ENCODE measurements at places on chromosomes 3 and 15.
A peak's percentile ranks its signal among the peaks of the same experiment; 100 is the strongest.

DNA sequence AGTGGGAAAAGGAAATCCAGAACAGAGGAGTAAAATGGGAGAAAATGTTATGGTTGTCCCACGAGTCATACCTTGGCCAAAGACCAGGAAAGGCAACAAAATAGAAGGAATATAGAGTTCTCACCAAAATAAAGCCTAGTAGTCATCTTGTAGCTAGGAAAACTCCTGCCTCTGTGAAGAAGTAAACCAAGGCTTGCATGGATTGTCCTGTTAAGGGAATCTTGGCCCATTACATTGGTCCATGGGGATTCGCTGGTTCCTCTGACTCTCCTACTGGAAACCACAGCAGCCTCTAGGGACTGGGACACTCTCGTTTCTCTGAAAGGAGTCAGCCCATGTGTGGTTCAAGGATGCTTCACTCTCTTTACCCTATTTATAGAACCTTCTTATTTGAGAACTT is 62.9 kb upstream of the FNDC3B start:
- no peak for ATAC-seq

- ATAC-seq, result peak; percentile 25
Measured at GRCh38 chr15:58228718-58229117, 90.5 kb downstream of the AQP9 start.

DNA sequence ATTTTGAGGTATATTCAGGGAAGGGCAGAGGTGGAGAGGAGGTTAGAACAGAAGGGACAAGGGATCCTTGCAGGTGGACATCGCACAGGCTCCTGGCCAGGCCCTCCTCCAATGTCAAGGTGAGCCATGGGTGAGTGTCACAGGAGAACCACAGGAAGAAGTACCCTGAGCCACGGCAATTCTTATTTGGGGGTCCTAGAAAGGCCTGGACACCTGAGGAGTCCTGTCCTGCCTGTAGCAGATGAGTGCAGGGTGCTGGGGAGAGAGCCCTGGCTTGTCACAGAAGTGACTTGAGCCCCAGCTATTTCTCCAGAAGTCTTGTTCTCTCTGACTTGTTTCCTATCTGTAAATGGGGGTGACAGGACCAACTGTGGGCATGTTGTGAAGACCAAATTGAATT is 4.3 kb downstream of the SLC6A20 start:
- ATAC-seq, result no peak

- ATAC-seq, result peak; percentile 95
Measured at GRCh38 chr15:70892002-70892911, at the start of the genes LRRC49 and THAP10. Gene LRRC49 (plus strand): TSS chr15:70892826. CDS start chr15:70892895, 69 bp downstream. Gene THAP10 (minus strand): TSS chr15:70892433. CDS start chr15:70892272, 161 bp downstream.

DNA sequence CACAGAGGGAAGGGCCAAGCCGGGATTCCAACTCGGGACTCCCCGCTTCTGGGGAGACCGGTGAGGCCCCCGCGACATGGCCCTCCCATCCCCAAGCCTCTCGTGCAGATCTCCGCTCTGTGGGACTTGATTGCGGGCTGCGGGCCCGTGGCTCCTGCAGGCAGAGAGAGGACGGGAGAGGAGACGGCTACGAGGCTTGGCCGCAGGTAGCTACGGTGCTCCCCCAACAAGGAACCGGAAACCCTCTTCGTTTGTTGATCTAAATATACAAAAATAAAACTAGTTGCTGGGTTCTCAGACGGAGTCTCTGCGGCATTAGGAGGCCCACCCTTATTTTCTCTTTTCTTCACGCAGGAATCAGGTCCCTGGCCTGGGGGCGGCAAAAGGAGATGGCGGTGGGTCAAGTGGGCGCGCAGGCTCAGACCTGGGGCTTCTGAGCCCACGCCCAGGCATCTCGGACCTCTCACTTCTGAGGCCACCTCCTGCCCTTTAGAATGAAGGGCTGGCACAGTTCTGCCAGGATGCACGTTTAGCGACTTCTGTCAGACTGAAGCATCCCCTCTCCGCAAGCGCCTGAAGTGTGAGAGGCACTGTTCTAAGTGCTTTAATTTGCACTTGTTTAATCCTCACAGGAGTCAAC is 10.9 kb downstream of the GNB5 start:
- peak; percentile 12 for ATAC-seq

DNA sequence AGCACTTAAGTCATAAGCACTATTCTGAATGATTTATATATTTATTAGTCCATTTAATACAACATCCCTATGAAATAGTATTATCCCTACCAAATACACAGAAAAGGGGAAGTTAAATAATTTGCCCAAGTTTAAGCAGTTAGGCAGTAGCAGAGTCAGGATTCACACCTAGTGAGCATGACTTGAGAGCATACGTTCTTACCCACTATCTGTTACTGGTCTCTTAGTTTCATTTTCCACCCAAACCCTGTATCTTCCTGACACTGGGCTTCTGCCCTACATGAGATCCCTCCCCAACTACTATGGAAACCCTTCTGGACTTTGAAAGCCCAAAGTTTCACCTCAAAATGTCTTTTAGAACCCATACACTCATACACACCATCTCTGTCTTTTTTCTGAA is 4.4 kb upstream of the ATOSA start:
- no peak for ATAC-seq

DNA sequence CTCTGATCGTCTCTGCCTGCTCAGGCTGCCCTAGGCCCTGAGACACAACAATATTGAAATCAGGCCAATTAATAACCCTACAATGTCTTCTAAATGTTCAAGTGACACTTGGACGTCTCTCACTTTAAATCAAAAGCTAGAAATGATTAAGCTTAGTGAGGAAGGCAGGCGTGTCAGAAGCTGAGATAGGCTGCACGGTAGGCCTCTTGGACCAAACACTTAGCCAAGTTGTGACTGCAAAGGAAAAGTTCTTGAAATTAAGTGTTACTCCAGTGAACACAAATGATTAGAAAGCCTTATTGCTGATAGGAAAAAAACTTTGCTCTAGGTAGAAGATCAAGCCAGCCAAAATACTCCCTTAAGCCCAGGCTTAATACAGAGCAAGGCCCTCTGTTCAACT is 2.2 kb downstream of the HPS3 start:
- ATAC-seq, result no peak

DNA sequence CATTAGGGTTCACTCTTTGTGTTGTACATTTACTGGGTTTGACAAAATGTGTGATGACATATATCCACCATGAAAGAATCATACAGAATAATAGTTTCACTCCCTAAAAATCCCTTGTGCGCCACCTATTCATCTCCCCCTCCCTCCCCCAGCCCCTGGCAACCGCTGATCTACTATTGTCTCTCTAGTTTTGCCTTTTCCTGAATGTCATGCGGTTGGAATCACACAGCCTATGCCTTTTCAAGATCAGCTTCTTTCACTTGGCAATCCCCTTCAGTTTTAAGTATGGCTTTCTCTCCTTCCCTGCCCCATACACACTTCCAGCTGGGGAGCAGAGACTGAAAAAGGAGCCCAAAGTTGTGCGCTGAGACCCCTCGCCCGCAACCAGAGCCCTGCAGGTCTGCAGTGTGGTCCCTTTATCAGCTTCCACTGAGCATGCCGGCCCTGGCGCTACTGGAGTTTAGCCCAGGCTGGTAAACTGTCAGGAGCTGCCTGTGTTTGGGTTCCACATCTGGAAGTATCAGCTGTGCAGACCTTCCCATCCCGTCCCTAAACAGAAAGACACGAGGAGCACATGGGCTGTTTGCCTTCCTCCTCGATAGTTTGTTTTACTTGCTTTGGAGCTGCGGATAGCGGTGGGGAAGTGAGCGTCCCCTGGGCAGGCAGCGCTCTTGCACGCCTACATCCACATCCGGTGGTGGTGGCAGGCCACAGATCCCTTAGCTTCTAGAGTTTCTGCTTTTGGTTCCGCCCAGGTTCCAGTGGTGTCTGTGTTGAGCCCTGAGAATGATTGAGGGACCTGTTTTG is 12.3 kb downstream of the BOC start:
- ATAC-seq, result no peak

DNA sequence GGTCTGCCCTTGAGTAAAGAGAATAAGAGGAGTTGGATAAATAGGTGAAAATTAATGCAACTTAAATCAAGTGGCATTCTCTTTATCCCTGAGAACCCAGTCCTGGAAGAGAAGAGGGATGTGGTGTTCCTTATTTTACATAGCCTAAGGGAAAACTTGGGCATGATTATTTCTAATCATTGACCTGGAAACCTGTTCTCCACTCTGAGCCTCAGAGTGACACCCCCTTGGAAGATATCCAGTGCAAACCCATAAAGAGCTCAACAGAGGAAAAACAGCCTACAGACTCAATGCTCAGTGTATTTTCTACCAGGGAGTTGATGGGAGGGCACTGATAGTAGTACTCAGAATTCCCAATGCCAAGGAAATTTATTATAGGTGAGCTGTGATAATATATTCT is 22.0 kb downstream of the SLC15A2 start:
- no peak for ATAC-seq

DNA sequence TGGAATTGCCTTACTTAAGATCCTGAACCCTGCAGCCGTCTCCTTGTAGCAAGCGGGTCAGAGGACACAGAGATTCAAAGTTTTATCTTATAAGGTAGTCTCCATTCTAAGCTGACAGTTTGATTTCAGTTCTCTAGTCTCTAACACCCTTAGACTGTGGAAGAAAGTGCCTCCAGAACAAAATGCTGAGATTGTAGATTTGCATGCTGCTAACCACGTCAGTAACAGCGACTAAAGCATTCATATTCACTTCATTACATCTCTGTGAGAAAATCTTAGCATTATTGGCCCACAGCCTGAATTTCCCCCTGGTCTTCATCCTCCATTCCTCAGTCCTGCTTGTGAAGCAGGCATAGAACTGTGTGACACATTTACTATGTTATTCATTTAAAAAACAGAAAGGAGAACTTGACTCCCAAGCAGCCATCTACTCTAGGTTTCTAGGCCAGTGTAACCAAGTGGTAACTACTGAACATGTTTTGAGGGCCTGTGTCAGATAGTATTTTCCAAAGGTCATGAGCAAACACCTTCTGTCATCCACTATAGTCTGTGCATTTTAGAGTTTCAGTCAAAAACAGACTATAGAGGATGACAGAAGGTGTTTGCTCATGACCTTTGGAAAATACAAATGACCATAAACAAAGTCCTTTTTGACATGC is 27.4 kb downstream of the ARIH2 start:
- peak; percentile 89 for ATAC-seq

DNA sequence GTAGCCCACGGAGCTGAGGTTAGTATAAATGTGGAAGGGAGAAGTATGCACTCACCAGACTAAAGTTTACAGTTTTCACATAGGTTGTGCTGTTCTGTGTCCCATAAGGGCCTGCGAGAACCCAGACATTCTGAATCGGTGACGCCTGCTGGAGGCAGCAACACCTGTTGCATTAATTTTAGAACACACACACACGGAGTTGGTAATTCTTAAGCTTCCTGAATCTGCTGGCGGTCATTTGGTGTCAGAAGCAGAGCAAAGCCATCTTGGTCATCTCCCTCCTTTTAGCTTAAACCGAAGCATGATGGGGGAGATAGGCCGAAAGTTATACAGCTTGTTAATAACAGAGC is 41.1 kb upstream of the AP3B2 start:
- peak; percentile 10 for ATAC-seq

DNA sequence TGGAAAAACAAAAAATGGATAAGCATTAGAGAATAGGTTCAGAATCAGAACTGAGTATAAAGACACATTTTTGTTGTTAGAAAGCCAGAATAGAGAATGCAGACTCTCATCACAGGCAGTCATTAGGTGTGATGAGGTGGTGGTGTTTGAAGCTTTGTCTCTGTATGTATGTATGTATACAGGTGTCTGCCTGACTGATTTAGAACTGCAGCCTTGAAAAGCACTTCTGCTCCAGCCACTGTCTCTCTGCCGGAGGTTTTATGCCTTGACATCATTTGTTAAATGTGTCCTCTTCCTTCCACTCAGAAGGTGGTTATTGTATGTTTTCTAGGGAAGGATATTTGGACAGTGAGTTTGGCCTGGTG is 80.7 kb upstream of the ZBED2 start:
- no peak for ATAC-seq

GRCh38 chr15:61752001-61752400 is 308.2 kb downstream of the VPS13C start:
- ATAC-seq, result no peak

- no peak for ATAC-seq
Measured at GRCh38 chr3:19891740-19892139, 42.3 kb downstream of the EFHB start.

DNA sequence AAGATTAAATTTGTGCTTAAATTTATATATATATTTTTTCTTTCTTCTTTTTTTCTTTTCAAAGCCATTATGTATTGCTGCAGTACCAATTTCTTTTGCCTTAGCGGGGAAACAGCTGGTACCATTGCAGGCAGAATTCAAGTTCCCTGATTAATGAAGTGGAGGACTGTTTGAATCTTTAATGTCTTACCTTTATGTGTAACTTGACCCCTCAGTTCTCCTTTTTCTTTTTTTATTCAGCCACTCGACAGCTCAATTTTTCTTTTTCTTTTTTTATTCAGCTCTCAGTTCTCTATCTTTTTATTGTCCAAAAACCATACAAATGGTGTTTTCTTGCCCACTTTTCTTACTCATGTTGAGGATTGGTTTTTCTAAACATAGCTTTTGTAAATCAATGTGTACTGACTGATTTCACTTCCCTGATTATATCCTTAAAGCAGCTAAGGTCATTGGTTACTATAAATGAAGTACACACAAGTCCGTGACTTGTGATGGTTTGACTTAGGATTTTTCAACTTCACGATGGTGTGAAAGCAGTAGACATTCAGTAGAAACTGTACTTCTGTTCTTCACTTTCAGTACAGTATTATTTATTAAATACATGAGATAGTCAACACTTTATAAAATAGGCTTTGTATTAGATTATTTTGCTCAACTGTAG is 22.8 kb downstream of the ATP2C1 start:
- no peak for ATAC-seq

- no peak for ATAC-seq
Measured at GRCh38 chr3:46297658-46298423, 55.6 kb downstream of the CCR3 start.

Data from motor neuron (in vitro differentiated cells).